ENCODE measurements at places on chromosomes 16 and 17.

DNA sequence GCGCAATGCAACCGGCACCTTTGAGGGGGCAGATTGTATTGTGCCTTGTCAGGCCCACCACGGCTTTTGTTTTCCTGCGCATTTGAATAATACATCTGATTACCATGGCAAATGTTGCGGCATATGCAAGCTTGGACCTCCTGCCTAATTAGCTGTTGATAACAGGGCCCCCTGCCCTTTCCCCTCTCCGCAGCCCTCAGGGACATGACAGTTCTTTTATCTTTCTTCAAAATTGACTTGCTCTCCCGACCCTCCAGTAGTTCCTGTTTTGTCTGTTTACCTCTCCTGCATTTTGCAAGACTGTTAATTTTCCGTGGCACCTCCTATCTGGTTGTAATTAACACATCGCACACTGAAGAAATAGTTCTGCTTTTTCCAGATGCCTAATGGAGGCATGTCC is 86.8 kb downstream of the RBFOX1 start:
- no peak for DNase-seq

- no peak for DNase-seq
Observed at GRCh38 chr17:28258347-28258887, 60.6 kb upstream of the TMEM97 start.

GRCh38 chr17:82299452-82299851 is 18.0 kb downstream of the CD7 start:
- DNase-seq, result no peak

DNA sequence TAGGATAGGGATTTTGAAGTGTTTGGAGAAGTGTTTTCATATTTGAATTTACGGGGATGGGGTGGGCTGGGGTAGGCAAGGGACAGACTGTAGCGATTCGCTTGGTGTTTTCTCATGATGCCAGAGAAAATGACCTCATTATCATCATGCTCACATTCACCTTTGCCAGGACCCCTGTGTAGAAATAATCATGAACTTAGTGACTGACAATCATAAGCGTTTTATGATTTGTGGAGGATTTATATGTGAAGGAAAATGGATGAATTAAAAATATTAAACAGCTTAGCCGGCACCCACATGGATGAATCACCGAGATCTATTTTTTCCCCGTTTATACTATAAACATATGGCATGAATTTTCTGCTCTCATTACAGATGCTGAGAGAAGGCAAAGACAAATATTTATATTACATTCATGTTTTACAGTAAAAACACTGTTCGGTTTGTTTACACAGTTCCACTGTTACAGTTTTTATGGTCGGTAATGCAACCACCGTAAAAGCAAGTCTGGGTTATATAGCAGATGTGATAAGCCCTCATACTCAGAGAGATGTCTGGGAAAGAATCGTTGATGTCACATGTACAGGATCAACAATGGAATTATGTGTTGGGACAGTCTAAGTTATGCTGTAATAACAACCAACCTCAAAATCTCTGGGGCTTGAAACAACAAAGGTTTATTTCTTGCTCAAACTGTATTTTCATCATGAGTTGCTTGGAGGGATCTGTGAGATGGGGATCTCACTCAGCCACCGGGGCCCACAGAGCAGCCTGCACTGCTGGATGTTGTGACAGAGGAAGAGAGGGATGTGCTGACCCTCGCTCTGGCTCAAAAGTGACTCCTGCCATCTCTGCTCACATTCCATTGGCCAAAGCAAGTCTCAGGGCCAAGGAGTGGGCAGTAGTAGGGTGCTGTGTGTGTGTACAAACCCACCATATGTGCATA is 85.1 kb downstream of the WWOX start:
- peak; percentile 54 for DNase-seq

DNA sequence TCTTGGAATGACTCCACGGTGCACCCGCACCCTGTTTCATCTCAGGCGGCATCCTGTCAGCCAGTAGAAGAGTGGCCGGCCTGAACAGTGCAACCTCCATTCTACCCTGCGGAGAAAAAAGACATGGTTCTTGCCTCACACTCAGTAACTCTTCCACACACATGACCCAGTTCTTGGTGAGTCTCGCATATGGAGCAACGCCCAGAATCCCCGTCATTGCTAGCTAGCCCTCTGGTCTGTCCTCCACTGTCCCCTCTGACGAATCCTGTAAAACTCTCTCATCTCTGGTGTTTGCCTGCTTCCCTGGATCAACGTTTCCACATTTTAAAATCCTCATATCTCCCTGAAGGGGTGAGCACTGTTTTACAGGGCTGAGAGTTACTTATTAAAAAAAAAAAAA is 4.2 kb upstream of the RDM1 start:
- DNase-seq, result no peak

DNA sequence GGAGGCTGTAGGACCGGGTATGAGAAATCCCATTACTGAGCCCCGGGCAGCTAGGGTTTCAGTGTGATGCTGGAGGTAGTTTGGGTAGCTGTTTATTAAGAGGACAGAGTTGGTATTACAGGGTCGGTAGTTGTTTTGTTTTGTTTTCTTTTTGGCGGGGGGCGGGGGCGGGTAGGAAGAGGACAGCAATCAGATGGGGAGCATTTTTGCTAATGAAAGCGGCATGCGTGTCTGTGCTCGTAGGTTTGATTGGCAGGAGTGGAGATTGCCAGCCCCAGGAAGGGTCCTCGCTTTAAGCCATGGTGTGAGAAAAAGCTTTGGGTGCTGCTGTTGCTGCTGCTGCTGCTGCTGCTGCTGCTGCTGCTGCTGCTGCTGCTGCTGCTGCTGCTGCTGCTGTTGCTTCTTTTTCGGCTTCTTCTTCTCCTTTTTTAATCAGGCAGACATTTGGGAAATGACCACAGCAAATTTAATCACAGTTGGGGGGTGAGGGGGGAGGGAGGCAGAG is 498.5 kb upstream of the ZFHX3 start:
- DNase-seq, result no peak

DNA sequence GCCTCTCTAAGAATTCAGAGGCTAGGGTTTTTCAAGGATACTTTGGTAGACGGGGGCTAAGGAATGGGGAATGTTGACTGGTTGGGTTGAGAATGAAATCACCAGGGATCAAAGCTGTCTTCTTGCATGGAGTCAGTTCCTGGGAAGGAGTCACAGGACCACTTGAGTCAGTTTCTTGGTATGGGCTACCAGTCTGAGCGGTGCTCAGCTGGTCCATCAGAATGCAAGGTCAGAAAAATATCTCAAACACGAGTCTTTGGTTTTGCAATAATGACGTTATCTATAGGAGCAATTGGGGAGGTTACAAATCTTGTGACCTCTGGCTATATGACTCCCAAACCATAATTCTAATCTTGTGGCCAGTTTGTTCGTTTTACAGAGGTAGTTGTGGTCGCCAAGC is 18.4 kb downstream of the CHD9NB start:
- no peak for DNase-seq

- DNase-seq, result no peak
Observed at GRCh38 chr16:50326835-50327465, 41.8 kb downstream of the BRD7 start.

DNA sequence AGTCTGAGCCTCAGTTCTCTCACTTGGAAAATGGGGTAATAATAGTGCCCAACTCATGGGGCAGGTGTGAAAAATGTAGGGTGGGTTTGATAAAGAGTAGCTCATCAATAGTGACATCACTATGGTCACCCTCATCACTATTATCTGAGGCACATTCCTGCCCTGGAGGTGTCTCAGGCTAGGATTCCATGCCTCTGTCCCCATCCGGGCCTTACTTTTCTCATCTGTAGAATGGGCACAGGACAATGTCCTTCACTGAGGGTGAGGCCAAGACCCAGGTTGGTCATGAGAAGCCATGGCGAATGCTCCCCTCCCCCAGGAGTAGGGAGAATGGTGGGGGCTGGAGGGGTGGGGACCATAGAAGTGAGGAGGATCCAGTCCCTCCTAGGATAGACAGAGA is 30.5 kb downstream of the MYO15A start:
- no peak for DNase-seq

DNA sequence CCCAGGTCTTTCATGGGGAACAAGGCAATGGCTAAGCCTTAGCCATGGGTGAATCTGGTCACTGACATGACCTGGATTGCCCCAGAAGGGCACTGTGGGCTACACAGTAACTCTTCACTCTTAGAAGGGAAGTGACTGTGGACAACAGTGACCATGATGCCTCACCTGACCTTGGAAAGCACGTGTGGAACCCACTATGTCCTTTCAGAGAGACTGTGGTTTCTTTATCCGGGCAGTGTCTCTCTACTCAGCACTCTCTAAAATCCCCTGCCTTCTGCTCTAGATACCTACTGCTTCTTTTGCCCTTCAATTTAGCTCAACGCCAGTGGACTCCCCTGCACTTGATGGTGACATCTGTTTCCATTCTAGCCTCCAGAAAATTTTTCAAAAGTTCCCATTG is 66.1 kb upstream of the ANKFN1 start:
- no peak for DNase-seq

DNA sequence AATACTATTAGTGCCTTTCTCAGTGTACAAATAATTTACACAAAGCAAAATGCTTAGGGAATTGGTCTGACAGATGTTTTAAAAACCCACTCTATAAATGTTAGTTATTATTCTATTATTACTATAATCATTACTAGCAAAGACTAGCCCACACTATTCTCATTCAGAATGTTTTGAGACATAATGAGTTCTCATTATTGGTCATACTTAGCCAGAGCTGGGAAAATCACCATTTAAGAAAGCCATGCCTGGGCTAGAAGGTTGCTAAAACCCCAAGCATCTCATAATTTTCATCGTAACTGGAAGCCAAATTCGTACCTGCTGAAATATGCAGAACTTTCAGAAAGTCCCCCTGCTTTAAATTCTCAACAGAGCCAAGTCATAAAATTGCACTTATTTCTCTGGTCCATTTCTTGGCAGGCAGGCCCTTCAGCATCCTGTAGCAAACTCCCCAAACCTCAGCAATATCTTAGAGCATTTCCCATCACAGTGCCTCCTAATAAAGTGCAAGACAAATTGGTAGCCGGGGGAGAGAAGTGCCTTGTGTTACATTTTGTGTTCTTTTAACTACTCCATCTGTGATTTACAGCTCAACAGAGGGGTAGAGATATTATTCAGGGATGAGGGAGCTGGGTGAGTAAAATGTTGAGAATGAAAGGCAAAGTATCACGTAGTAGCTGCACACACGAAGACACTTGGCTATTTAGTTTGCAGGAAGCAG is 79.8 kb upstream of the ADAMTS18 start:
- no peak for DNase-seq

- DNase-seq, result no peak
Observed at GRCh38 chr17:28475151-28475900, 1.9 kb downstream of the SLC13A2 start.

- no peak for DNase-seq
Observed at GRCh38 chr17:71109697-71110096, 940.4 kb downstream of the KCNJ2 start.
